Cerebellum (tissue), 4 donors: ENCODE measurements at places on chromosomes 4 and X.

DNA sequence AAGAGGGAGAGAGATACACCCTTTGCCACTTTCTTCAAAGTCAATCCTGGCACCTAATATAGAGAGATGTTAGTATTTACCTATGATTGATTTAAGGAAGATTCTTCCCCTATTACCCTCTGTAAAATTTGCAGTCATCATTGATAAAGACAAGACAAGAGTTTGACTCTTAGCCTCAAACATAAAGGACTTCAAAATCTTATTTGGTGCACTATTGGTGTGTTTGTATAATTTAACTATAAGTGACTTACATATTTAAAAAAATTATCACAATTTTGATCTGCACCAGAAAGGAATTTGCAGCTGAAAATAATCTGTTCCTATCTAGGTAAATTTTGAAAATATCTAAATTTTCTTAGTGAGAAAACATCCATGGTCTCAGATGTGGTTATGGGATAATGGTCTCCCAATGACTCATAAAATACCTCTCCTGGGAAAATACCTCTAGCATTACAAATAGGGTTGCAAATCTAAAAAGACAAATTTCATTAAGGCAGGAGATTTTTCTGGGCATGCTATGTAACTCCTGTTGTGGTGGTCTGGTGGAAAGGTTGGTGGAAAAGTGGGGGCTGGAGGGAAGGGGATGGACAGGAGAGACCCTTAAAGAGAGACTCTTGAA, 173.6 kb upstream of the MED14 start:
- no peak for DNase-seq

DNA sequence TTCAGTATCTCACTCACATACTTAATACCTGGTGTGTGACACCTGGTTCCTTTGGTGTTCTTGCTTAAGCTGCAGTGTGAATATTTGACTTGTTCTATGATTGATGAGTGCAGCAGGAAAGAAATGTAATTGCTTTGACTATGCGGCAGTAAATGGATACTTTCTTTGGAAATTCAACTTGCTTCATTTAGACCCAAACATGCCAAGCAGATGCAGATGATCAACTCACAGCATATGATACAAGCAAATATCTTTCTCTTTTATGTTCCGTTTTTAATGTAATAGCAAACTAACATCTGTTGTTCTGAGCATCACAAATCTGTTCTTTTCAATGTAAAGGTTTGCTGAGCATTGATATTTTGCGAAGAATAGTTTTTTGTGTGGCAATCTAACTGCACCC, 549.5 kb downstream of the C4orf33 start:
- no peak for DNase-seq

DNA sequence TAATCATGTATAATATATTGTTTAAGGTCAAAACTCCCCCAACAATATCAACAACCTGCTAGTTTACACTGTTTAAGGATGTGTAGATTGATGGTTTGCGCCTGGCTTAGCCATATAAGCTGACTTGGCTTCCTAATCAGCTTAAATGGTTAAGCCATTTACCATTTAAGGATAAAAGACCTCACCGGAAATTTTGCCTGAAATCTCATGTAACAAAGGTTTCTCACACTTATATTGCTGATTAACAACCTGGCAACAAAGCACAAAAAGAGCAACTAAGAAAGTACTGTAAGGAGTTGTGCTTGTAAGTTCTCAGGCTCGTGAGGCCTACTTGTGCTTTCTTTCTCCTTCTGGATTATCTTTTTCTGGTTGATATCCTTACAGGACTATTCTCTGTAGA, 485.2 kb downstream of the GABRG1 start:
- DNase-seq, result no peak

- DNase-seq, result no peak
Observed at GRCh38 chr4:107442538-107443111, 277.4 kb downstream of the PAPSS1 start.

DNA sequence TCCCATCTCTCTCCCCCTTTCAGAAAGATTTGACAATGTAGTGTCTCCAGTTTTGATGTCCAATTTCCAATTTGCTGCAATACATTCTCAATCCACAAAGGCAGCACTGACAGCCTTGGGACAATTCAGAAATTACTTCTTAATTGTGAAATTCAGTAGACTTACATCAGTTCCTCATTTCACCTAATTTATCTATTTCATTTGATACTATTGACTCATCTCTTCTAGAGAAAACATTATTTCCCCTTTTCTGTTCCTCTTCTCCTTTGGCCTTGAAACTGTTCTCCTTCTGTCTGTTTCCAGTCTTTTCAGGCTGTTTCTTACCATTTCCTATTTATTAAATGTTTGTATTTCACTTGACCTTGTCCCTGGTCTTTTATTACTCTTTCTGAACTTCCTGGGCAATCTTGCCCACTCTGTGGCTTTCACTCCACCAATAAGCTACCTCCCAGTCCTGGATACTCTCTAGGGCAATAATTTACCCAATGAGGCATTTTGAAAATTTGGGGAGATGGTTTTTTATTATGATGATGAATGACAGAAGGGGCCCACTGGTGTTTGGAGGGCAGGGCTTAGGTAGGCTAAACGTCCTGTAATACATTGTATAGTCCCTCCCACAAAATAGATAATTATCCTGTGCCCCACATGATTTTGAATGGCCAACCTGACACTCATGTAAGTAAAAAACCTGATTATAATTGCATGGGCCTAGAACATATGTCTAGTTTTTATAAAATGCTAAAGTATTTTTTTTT, 498.0 kb upstream of the BOD1L1 start:
- DNase-seq, result no peak

DNA sequence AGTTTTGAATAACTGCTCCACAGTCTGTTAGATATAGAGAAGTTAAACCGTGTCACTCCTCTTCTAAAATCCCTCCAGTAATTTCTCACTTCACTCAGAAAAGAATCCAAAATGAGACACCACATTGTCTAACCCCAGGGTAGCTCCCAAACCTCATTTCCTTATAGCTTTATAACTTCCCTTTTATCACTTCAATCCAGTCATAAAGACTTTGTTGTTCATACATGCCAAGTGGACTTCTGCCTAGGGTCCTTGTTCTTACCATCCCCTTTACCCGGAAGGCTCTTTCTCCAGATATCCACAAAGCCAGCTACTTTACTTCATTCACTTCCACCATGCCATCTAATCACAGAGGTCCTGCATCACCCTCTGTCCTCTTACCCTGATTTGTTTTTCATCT, 156.2 kb downstream of the GABRB1 start:
- no peak for DNase-seq
